ENCODE measurements at places on chromosomes 1 and 21.

DNA sequence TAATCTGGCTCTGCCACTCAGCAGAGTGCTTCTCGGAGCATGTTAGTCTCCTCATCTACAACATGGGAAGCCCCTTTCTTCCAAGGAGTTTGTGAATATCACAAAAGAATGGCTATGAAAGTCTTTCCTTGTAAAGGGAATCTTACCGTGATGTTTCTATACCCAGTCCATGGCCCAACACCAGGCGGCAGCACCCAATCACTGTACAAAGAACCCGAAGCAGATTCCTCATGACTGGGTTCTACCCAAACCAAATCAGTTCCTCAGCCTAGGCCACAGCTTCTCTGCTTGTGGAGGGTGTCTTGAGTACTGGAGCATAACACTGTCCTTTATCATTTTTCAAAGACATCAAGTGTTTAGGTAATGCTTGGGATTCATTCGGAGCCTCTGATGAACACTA, 16.6 kb upstream of the SLFNL1 start:
- DNase-seq, result no peak

DNA sequence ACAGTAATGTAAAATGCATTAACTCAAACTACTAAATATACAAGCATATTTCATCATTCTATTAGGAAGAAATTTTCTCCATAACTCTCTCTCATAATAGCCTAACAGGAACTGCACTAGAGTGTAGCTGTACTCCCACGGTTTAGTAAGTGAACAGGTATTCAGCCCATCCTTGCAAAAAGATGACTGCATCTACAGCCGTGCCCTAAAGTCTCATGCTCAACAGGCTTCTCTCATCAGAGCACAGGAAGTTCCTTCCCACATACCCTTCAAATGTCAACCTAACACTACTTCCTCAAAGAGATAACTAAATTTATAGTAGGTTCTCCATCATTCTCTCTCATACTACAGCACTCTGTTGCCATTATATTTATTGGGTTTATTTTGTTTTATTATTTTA, 251.6 kb downstream of the AKT3 start:
- DNase-seq, result no peak

GRCh38 chr1:55048453-55049270, 9.3 kb downstream of the PCSK9 start:
- DNase-seq, result no peak

GRCh38 chr21:17602874-17603273, 9.8 kb downstream of the BTG3 start:
- DNase-seq, result no peak

DNA sequence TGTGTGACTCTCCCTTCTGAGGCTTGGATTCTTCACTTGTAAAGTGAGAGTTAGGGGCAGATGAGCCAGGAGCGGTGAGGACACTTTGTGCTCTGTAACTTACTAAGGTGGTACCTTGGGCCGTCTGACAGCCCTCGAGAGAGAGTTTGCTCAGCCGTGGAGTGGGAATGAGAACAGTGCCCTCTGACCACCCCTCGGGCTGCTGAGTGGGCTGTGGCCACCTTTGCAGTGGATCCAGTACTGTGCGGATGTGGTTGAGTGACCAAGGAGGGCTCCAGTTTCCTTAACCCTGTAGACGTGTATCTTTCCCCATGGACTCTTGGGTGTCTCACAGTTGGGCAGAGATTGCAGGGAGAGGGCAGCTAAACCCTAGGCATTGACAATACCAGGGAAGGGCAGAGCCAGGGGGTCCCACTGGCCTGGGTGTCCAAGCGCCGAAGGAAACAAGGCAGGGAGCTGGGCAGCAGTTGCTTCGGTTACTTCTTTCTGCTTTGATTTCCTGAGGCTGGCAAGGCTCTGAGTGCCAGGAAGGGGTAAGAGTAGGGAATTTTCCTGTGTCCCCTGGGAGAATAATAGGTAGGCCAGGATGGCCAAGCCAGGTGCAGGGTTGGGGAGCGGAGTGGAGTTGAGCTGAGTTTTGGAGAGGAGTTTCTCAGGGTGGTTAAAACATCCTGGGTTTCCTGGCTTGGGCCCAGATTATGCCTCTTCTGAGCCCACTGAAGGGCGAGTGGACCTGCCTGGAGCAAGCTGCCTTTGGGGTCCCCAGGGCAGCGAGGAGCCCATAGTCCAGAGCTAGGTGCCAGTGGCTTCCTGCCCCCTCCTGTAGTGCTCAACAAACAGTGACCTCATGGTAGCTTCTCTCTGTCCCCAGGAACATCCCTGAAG, 27.6 kb downstream of the HMGCS2 start:
- DNase-seq, result no peak

GRCh38 chr1:205988585-205988995, 14.6 kb downstream of the RAB7B start:
- DNase-seq, result no peak

DNA sequence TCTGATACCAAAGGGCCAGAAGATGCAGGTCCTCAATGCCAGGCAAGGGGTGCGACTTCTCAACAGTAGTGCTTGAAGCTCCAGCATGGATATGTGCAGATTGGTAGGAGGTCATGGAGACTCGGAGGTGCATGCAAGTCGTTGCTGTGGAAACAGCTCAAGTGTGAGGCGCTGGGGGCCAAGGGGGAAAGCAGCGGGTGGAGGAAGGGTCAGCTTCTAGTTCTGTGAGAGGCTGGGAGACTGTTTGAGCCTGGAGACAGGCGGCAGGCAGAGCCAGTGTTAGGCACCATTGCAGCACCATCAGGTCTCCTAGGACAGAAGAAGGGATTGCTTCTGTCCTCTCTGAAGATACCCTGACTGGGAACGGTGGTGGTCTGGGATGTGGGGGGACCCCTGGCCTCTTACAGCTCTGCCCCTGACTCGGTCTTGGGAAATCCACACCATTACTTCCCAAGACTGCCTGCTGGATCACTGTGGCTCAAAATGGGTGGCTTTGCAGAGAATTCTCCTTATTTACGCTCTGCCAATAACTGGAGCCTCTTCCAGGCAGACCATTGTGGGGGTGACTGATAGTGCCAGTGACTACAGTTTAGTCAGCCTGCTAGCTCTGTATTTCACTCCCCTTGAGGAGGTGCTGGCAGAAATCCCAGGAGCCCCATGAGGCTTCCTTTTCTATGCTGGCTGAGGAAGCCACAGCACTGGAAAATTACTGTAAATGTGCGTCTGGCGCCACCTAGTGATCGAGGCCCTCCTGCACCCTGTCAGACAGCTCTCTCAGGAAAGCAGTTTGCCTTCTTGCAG, 46.3 kb upstream of the VANGL1 start:
- DNase-seq, result no peak

GRCh38 chr1:35369922-35370671, 101.6 kb downstream of the ZMYM4 start:
- no peak for DNase-seq

DNA sequence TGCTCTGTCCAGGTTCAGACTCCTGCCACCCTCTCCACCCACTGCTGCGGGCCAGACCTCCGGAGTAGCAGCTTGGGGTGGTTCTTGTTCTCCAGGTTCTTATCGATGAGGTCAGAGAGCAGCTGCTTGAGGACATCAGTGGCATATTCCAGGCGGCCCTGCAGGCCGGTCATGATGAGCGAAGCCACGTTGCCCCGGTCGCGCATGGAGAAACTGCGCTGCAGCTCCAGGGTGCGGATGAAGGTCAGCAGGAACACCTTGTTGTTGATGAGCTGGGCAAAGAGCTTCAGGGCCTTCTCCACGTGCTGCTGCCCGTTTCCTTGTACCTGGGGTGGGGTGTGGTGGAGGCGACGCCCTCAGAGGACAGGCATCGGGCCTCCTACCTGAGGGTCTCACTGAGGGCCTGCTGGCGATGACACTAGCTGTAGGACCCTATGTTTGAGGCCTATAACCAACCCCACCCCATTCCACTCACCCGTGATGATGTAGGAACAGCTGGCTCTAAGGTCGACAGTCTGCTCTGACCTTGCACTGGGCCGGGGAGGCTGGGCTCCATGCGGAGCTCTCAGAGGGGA, 131.2 kb upstream of the CD34 start:
- no peak for DNase-seq

DNA sequence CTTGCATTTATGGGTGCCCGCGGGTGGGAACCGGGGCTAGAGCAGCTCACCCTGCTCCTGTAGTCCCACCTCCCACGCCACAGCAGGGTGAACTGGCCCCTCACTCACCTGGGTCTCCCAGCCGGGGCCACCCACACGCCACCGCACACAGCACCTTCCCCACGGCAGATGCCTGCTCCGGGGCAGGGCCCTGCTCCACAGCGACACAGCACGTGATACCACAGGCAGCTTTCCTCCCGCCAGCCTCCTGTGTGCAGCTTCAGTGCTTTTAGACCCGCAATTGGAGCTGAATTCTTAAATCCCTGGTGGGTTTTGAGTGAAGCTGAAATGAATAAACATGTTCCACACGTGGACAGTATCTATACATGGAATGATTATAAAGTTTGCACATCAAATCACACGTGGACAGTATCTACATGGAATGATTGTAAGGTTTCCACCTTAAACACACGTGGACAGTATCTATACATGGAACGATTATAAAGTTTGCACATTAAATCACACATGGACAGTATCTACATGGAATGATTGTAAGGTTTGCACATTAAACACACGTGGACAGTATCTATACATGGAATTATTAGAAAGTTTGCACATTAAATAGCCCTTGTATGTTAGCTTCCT, 93.1 kb upstream of the COL6A1 start:
- no peak for DNase-seq

DNA sequence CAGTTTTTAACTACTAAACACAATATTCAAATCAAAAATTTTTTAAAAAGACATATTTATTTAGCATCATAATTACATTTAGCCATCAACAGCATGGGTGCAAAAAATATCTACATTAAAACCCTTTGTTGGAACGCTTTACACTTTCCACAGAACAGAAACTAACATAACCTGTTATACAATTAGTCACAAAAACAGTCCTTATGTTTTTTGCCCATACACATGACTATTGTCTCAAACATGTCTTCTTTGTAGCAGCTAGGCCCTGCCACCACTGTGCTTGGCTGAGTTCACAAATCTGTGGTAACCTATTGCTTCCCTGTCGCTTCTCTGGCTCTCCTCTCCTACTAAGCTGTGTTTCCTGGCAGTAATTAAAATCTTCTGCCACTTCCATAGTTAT, 1350.0 kb upstream of the ADGRL2 start:
- DNase-seq, result no peak

DNA sequence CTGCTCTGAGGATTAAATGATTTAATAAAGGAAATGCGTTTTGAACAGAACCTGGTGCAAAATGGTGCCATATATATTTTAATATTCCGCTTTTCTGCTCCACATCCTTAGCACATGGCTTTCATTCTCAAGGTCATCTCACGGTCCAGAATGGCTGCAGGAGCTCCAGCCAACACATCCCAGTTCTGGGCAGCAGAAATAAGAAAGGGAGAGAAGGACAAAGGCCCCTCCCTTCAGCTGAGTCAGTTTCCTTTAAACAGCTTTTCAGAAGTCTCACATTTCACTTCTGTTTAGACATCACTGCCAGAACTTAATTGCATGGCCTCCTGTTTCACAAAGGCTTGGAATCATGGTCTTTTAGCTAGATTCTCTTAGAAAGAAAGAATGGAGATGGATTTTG, 75.2 kb upstream of the LRRN2 start:
- no peak for DNase-seq

- no peak for DNase-seq
Observed at GRCh38 chr1:240586006-240586405, 25.9 kb downstream of the GREM2 start.

GRCh38 chr1:94887603-94888171, 39.2 kb downstream of the CNN3 start:
- DNase-seq, result no peak

DNA sequence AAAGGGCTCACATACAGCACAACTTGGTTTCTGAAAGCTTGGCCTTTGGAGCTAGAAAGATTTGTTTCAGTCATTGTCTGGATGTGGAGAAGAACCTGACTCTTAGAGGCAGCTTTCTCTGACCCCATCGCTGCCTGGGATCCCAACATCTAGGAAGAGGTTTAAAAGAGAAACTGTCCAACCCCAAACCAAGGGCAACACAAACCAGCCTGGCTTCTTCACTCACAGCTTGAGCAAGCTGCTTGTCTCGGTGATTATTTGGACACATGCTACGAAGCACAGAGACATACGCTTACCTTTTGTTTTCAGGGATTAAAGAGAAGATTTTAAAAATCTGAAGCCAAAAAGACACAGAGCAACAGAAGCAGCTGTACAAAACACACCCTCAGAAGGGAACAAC, 109.8 kb downstream of the ETS2 start:
- DNase-seq, result no peak

GRCh38 chr1:6489383-6489765, 2.1 kb downstream of the PLEKHG5 start:
- no peak for DNase-seq

DNA sequence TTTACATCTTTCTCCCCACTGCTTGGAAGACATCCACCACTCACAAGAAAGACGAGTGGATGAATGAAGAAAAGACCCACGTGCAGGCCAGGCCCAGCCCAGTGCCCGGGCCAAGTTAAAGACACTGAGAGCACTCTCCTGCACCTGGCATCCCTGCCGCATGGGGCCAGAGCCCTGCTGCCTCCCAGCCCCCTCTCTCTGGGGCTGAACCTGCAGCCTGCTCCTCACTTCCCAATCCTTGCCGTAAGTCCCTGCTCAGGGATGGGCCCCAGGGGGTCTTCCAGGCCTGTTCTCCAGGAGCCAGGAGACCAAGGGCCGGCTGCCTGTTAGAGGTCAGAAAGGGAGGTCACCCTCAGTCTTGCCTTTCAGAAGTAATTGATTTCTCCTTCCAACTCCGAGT, 168.5 kb upstream of the ZC3H12A start:
- DNase-seq, result no peak

GRCh38 chr1:19455353-19455752, 30.0 kb downstream of the CAPZB start:
- no peak for DNase-seq

- no peak for DNase-seq
Observed at GRCh38 chr1:201750120-201750519, 78.8 kb upstream of the IPO9 start.

GRCh38 chr1:228838717-228839500, 103.6 kb downstream of the RHOU start:
- no peak for DNase-seq

GRCh38 chr1:154999571-155000410, 2.8 kb upstream of the ZBTB7B start:
- DNase-seq, result no peak

- DNase-seq, result no peak
Observed at GRCh38 chr1:216670118-216670883, 52.9 kb downstream of the ESRRG start.
